ENCODE measurements at places on chromosomes 5 and 9.

DNA sequence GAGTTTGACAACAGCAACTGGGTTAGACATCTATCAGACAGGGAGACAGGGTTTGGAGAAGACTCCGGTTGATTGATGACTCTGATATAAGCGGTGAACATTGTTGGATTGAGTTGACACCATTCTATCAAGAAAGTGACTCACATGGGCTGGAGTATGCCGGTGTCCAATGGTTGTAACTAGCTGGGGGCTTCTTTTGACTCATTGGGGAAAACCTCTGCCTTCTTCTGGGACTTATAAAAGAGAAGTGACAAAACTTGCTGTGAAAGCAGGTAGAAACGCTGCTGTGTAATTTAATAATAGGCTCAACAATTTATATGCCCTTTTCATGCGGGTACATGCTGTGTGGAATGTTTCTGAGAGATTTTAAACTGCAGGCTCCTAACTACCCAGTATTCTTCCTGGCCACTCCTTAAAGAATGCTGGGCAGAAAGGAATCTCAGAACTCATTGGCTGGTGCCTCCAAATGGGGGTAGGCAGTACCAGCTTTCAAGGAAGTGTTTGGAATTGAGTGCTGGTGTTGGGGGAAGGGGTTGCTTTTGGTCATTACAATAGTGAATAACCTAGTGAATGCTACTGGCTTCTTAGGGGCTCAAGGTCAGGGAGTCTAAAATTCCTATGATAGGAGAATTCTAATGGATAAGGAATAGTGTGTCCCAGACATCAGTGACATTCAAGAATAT lies 43.9 kb downstream of the FYB1 start:
- DNase-seq, result no peak

- DNase-seq, result no peak
These were observed 461.3 kb downstream of the ENC1 start for GRCh38 chr5:74179179-74179578.

GRCh38 chr5:178261666-178262600 lies 29.3 kb upstream of the PHYKPL start:
- no peak for DNase-seq

DNA sequence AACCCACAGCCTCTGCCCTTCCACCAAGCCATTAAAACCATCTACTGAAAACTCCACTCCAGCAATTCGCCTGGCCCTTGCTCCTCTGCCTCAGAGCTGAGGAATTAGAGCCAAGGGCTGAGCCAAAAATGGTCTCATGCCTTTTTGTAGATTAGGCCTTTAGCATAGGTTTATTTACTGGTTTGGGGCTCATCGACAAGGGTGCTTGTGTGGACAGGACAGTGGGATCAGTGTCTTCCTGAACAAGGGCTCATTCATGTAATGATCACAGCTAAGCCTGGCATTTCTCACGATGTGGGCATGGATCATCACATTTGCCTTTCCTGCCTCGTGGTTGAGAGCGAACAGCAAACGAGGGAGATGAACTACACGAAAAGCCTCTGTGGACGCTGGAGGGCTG lies 59.2 kb upstream of the PHF24 start:
- no peak for DNase-seq

DNA sequence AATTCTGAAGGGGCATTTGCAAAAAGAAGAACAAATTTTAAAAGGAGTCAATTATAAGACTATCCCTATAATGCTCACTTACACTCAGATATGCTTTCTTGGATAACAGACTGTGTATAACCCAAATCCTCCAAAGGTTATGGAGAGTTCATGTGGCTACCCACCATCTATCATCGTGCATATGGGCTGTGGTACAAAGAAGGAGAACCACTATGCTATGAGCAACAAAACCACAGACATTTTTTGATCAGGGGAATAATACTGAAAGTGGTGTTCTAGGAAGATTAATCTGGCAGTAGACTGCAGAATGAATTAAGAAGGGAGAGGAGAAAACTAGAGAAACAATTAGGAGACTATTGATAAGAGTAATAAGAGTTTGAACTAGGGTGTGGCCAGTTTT lies 16.8 kb downstream of the NR3C1 start:
- no peak for DNase-seq

DNA sequence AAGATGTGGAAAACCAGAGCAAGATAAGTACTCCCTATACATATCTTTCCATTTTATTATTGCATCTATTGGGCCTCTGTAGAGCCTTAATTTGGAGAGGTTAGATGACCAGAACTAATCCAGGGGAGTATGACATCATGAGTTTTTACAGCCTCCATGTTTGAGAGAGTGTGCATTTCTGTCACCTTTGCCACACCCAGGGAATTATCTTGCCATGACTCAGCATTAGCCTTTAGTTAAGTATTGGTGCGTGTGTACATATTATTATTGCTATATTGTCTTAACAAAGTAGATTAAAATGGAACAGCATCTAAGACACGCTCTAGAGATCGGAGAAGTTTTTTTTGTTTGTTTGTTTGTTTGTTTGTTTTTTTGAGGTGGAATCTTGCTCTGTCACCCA lies 27.6 kb downstream of the DIMT1 start:
- DNase-seq, result no peak
